ENCODE measurements at places on chromosomes 16 and 17.

DNA sequence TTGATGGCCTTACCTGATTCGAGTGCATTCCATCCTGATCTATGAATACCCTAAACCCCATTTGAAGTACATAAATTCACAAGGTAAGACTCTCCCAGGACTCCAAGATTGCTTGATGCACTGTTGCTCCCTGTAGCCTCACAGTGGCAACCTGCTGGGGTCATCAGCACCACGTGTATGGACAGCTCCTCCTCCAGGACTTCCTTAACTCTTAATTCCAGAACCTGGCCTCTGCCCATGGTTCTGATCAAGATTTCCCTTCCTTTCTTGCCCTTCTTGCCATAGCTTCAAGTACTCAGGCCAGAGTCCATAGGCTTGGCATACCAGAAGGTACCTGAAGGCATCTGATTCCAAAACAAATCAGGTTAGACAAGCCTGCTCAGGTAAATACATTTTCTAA, 34.0 kb upstream of the NLK start:
- no peak for DNase-seq

DNA sequence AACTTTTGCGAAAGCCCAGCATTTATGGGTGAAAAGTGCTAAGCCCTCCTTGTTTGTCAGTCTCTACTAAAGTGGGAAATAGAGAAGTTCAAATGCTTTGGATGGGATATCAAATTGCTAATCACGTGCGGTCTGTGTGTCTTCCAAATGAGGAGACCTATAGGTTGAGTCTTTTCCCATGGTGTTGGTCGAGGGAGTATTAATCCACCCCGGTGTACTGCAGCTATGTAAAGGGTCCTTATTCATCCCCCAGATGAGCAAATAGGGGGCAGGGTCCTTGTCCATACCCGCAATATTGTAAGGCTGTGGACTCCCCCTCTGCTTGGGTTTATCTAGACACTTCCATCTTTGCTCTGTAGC, 14.6 kb downstream of the KIAA0513 start:
- DNase-seq = no peak

DNA sequence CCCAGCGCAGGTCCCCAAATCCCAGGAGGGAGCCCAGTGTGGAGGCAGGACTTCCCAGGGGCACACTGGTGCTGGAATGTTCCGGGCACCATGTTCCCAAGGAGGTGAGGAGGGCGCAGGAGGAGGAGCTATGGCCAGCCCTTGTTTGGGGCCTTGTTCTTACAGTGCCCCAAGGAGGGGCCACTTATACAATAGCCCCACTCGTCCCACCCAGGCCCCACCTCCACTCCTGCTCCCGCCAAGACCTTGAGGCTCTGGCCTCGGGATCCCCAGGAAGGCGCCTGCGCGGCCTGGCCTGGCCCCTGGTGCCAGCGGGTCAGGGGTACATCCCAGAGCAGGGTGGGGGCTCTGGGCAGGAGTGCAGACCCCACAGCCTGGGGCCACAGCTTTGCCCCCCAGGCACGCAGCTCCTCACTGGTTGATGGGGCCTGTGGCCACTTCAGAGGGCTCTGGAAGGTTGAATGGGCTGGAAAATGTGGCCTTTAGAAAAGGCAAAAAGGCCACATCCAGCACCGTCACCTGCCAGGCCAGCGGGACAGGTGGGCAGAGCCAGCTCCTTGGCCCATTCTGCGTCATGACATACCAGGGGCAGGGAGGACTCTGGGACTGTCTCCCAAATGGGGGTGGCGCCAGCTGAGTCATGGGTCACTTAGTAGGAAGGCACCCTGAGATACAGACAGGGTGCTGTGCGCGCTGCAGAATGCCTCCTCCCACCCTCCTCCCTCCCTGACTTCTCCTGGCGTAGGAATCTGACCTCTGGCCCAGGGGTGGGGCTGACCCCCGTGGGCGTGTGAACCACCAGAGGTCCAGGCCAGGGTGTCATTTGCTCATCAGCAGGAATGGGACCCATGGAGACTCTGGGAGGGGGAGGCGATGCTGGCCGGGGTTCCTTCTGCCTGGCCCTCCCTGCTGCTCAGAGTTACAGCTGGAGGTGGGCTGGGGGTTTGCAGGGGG, 32.3 kb upstream of the PVALEF start:
- DNase-seq = no peak

GRCh38 chr16:7714775-7715174, 382.1 kb downstream of the RBFOX1 start:
- DNase-seq = no peak

DNA sequence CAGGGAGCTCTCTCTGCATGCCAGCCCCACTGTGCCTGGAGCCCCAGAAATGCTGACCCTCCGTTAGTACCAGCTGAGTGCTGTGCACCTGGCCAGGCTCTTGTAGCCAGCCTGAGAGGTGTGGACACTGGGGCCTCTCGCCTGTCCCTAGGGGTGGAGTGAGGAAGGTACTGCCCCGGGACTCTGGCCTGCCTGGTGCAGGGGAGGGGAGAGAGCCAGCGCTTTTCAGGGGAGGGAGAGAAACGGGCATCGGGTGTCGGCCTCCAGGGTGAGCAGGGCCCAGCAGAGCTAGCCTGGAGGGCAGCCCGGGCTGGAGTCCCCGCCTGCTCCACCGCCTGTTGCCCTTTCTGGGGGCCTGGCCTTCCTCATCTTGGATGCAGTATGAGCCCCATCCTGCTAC, 13.1 kb downstream of the MAP2K3 start:
- no peak for DNase-seq

DNA sequence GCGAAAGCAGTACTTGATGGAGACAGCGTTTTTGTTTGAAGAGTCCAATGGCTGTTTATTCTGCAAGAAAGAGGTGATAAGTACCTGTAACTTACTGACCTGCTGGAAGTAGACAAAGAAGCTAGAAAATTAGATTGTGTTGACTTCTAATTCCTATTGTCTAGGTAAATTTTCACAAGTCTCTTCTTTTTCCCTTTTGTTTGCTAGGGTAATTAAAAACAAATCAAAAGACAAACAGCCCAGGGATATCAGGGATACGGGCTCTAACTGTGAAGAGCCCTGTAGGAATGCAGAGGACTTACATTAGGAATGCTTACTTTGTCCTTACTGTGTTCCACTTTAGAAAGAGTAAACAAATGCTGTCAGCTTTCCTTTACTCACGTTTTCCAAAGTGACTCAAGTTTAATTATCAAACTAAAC, 7.0 kb downstream of the PSME3IP1 start:
- DNase-seq = no peak

GRCh38 chr16:88062341-88063210, 111.3 kb downstream of the BANP start:
- no peak for DNase-seq

- DNase-seq = no peak
Observed at GRCh38 chr17:309361-309888, 43.2 kb downstream of the RPH3AL start.

DNA sequence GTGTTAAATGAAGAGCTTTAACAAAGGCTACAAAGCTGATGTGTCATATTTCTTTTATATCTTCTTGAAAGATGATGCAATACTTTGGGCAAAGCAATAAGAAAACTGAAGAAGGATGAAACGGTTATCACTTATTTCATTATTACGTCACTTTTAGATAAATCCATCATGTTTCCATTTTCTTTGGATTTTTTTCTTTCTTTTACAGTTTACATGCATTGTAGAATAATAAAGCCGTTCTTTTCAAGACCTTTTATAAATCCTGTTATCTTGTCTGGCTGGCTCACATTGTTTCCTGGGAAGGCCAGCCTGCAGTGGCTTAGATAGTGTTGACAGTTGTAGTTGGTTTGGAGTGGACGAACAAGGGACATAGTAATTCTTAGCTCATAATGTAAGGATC, 28.9 kb downstream of the TANC2 start:
- DNase-seq = no peak

DNA sequence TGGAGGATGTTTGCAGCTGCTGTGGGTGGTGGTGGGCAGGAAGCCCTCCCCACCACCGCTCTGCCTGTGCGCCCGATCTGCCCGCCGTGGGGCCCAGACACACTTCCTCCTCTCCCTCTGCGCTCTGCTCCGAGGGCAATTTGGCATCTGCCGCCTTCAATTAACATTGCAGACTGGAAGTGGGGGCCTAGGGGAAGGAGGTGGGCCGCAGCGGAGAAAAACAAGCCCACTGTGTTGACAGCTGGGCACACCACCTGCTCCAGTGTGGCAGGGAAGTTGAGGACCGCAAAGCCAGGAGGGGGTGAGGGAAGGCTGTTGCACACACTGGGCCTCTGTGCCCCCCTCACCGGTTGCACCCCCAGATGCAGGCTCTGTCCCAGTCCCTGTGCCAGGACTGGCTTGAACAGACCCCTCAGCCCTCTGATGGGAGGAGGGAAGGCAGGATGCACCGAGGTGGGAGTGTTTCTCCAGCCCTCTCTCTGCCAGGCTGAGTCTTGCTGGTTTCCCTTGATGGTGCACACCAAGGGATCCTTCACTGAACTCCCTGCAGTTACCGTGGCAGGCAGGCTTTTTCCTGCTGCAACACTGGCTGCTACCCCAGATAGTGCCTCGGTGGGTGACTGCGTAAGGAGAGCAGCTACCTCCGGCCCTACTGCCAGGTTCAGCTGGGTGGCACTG, 72.8 kb upstream of the MED9 start:
- DNase-seq = peak; percentile 19

DNA sequence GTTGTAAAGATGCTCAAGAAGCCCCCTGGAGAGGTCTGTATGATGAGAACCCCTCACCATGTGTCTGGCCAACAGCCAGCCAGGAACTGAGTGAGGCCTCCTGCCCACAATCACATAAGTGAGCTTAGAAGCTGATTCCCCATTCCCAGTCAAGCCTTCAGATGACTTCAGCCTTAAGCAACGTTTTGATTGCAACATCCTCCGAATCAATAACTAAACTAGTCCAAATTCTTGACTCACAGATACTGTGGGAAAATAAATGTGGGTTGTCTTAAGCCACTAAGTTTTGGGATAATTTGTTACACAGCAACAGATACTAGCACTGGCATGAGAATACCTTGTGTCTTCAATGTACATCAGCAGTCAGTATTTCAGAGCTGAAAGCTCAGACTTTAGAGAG, 54.5 kb upstream of the HS3ST4 start:
- no peak for DNase-seq

- no peak for DNase-seq
Observed at GRCh38 chr16:855471-855870, 54.9 kb upstream of the GNG13 start.

- no peak for DNase-seq
Observed at GRCh38 chr17:65593855-65594845, 32.7 kb upstream of the AXIN2 start.

GRCh38 chr17:63445954-63446752, at the start of gene CYB561:
CYB561 (minus strand) TSS chr17:63446306; CDS start chr17:63437547, 8,759 bp downstream.
- peak; percentile 64 for DNase-seq

DNA sequence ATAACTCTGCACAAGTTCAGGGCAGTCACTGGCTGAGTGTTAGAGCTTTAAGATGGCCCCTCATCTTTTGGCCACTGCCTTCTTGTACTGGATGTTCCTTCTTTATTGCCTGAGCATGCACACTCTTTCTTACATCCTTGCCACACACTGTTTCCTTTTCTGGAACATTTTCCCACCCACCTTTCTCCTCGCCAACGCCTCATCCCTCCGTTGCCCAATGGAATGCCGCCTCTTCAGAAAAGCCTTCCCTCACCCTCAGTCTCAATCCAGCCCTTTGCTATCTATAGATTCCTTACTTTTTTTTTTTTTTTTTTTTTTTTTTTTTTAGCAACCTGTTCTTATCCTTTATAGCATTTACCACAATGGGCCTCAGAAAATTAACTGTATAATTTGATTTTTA, 47.9 kb upstream of the RBFOX1 start:
- no peak for DNase-seq

- DNase-seq = no peak
Observed at GRCh38 chr16:66717776-66718175, 21.2 kb upstream of the CMTM4 start.

DNA sequence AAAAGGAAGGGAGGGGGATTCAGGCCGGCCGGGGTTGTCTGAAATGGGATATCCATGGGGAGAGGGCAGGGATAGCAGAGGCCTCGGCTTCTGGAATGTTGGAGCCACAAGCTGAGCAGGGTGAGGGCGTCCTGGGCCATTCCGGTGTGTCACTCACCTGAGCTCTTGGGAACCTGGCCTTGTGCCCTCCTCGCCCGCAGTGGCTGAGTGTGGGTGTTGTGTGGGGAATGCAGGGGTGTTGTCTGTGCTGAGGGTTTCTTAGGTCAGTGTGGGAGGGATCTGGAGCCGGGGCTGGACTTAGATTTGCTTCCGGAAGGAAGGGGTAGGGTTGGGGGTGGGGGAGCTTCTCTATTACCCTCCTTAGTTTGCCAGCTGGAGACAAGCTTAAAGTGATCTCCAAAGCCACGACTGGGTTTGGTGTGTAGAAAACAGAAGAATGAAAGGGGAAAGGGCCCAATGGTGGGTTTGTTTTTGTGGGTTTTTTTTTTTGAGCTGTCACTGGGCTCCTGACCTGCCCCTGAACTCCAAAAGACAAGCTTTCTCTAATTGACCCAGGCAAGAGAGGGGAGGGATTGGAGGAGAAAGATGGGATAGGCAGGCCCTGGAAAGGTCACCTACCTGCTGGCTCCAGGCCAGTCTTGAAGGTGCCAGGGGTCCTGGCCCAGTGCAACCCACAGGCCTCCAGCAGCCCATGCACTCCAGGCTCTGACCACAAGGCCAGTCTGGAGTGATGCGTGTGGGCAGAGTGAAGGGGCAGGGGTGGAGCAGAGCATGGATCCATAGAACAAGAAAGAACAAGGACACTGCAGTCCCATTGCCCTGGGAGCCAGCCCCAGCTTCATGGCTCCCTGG, at the start of gene SULT1A2:
SULT1A2 (minus strand) TSS at position 211 of the 852 bp plus-strand sequence. CDS start 1,120 bp downstream, outside the sequence.
- DNase-seq = no peak

- no peak for DNase-seq
Observed at GRCh38 chr16:56382459-56382858, 42.9 kb downstream of the AMFR start.

DNA sequence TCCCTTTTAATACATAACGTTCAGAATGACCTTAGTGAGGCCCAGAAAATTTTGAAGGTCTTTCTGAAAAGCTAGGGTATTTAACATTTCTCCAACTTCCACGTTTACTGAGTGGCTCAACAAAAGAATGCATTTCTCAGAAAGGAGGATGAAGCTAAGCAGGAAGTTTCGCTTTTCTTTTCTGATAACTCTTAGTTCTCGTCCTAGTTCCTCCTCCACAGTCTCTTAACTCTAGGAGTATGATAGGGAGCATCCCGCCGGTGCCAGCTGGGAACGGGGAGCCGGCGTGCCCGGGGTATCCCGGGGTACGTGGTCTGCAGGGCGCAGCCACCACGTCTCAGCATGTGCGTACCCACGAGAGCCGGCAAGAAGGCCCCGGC, 363 bp downstream of the KARS1 start:
- no peak for DNase-seq

DNA sequence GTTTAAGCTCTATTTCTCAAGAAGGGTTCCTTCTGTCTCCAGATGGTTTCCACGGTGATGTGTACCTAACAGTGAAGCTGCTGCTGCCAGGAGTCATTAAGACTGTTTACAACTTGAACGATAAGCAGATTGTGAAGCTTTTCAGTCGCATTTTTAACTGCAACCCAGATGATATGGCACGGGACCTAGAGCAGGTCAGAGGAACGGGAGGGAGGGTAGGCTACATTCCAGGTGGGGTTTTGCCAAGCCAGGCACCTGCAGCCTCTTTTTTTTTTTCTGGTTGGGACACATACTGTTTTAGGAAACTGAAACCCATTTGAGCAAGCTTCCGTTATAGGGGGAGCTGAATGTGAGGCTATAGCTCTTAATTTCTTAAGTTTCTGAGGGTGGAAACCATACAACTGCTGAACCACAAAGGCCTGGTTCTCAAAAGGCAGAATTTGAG, 10.6 kb downstream of the LIG3 start:
- no peak for DNase-seq
